Daoy (cell line): ENCODE measurements at places on chromosomes 3 and 15.

GRCh38 chr3:8837162-8837561, 67.7 kb upstream of the OXTR start:
- peak; percentile 57 for DNase-seq

DNA sequence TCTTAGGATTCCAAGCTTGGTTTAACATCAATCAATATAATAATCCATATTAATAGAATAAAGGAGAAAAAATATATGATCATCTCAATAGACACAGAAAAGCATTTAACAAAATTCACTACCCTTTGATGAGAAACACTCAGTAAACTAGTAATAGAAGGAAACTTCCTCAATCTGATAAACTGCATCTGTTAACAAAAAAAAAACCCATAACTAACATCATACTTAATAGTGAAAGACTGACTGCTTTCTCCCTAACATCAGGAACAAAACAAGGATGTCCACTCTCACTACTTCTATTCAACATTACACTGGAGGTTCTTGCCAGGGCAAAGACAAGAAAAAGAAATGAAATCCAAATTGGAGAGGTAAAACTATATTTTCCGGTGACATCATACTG, 30.5 kb downstream of the LRRK1 start:
- no peak for DNase-seq

DNA sequence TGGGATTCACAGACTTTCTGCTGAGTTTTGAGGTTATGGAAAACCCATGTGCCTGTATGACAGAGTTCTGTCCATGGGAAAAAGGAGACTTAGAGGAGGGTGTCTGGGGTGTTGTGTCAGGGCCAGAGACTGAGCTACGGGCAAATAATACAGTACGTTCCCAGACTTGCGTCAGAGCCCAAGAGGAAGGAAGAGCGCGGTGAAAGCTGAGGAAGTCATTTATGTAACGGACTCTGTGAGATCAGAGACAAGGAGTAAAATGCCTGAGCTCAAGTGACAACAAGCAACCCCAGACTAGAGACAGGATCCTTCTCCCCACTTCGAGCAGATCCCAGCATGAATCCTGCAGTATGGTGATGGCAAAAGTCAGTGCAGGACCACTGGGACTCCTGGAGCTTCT, 368.6 kb upstream of the MCTP2 start:
- DNase-seq, result no peak

DNA sequence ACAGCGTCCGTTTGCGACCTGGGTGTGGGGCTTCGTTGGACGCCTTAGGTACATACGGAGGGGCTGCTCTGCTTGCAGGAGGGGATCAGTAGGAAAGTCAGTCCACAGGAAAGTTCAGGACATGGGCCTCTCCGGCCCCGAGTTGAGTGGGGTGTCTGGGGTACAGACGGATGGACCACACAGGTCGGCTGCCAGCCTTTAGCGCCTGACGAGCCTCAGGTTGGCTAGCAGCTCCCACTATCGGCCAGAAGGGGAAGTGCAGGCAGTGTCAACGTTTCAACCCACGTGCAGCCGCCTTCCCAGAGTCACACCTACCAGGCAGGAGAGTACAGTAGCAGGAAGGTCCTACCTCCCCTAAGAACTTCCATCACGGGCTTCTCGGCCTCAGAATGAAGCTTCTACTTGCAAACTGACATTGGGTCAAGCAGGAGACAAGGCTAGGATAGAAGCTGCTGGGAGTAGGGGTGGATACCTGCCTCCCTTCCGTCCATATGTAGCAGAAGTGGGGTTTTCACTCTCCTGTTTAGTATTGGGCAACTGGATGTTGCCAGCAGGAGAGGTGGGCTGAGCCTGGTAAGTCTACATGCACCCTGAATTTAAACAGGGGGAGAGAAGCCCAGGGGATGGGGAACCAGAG, 1.8 kb upstream of the SCN5A start:
- peak; percentile 69 for DNase-seq
